Progenitor cell of endocrine pancreas (in vitro differentiated cells): ENCODE measurements at places on chromosomes 6 and 20.

DNA sequence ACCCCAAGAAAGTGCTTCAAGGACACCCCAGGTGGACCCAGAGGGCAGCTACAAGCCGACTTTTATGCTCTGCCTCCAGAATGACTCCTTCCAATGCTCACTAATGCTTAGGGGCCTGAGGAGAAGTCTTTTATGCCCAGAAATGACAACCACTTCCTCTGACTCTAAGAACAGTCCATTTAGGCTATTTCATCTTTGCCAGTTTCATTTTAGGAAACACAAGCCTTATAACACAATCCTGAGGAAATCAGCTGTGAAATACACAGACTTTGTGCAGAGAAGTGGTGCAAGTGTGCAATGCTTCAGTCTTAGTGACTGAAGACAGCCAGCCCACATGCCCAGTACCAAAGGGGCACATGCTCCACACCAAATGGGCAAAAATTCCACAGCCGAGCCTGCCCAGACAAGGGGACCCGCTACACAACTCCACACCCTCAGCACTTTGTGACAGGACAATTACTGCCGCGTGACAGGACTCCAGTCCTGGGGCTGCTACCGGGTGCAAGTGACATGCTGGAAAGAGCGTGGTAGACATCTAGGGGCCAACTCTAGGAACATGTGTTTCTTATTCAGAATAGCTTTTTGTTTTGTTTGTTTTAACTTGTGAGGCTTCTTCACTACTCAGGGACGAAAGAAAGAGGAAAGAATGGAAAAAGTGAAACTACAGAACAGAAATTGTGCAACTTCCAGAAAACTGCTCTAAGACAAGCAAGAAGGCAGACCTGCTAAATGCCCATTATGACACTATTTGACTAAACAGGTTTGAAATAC is 28.2 kb upstream of the PLAGL1 start:
- DNase-seq, result no peak

- DNase-seq, result no peak
Measured at GRCh38 chr6:83601119-83601518, 88.8 kb downstream of the PRSS35 start.

DNA sequence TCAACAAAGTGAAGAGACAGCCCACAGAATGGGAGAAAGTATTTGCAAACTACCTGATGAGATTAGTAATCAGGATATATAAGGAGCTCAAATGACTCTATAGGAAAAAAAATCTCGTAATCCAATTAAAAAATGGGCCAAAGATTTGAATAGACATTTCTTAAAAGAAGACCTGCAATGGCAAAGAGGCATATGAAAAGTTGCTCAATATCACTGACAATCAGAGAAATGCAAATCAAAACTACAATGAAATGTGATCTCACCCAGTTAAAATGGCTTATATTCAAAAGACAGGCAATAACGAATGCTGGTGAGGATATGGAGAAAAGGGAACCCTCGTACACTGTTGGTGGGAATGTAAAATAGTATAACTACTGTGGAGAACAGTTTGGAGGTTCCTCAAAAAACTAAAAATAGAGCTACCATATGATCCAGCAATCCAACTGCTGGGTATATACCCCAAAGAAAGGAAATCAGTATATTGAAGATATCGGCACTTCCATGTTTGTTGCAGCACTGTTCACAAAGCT is 65.0 kb downstream of the TOX2 start:
- DNase-seq, result no peak

DNA sequence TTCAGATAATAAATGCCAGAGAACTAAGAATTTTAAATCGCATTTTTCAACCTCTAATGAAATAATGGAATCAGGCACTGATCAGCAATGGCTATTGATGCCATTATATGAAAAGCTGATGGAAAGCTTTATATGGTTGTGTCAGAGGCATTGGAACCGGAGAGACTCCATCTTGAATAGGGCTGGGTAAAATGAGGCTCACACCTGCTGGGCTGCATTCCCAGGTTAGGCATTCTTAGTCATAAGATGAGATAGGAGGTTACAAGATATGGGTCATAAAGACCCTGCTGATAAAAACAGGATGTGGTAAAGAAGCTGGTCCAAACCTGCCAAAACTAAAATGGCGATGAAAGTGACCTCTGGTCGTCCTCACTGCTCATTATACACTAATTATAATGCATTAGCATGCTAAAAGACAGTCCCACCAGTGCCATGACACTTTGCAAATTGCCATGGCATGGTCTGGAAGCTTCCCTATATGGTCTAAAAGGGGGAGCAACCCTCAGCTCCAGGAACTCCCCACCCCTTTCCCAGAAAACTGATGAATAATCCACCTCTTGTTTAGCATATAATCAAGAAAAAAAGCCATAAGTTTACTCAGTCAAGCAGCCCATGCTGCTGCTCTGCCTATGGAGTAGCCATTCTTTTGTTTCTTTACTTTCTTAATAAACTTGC is 40.2 kb upstream of the CD83 start:
- DNase-seq, result no peak

GRCh38 chr6:86147859-86148258 is 505.2 kb upstream of the SYNCRIP start:
- DNase-seq, result no peak

- DNase-seq, result peak; percentile 14
Measured at GRCh38 chr6:110180228-110181008, at the start of gene CDC40. Gene CDC40, plus strand, starts transcription at chr6:110180427. Its CDS starts 18 bp downstream, at chr6:110180445.

DNA sequence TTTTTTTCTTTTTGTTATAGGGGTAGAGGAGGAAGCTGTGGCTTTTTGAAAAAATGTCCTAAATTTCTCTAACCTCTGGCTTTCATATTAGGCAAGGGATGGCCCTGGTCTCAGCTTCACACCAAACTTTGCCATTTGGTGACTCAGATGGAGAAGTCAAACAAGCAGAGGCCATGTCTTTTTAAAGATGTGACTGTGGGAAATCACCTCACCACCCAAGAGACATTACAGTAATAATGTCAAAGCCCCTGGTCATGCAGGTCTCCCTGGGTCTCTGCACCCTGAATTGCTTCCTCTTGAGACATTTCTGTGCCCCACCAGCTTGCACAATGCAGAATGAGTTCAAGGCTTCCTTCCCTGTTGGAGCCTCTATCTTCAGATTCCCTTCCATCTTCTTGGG is 39.5 kb upstream of the ADGRF5 start:
- no peak for DNase-seq

- DNase-seq, result no peak
Measured at GRCh38 chr6:71404145-71404966, 115.7 kb downstream of the OGFRL1 start.

GRCh38 chr6:21538186-21538798 is 55.3 kb upstream of the SOX4 start:
- DNase-seq, result no peak

GRCh38 chr6:5325173-5325572 is 63.9 kb downstream of the FARS2 start:
- no peak for DNase-seq

GRCh38 chr6:117264369-117264691 is 1.0 kb upstream of the VGLL2 start:
- DNase-seq, result no peak

DNA sequence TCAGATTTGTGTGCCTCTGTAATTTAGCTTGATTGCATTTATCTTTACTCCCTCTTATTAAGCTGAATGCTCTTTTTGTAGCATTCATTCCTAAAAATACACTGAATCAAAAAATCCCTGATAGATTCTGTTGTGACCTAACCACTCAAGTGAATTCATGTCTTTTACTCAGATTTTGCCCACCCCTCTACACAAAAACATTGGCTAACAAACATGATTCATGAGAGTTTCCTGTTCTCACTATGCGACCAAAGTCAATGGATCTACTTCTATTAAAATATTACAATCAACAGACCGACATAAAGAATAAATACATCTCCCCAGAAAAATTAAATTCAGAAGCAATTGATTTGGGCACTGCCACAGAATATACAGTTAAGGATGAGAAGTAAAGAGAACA is 99.5 kb upstream of the THEMIS start:
- DNase-seq, result no peak

DNA sequence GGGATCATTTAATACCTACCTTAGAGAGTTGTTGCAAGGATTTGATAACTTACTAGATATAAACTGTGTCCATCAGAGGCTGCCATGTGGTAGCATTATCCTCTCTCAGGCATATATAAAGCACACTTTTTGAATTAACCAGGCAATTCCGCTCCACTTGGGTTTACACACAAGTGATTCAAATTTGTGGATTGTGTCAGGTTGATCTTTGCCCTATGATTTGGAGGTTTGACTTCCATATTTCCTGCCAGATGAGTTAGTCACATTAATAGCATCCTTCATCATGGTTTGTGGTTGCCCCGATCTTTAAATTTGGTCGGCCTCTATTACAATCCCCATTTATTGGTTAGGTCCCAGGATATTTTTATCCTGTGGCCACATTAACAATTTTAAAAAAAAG is 44.8 kb upstream of the CTAGE9 start:
- DNase-seq, result no peak

GRCh38 chr6:69985180-69985579 is 118.8 kb downstream of the COL19A1 start:
- DNase-seq, result no peak

DNA sequence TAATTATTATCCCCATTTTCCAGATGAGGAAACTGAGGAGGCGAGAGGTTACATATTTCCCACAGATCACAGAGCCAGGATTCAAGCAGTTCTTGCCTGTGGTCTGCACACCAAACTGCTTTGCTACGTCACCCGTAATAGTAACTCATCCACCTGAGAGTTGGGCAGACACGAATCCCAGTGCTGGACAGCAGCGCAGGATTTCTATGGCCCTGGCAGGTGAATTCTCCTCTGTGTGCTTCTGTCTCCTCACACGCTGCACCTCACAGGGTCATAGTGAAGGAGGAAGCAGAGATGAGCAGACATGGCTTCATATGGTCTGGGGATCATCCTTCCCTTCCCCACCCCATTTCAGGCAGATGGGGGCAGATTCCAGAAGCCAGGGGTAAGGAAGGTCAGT is 127.0 kb upstream of the LRFN2 start:
- no peak for DNase-seq

DNA sequence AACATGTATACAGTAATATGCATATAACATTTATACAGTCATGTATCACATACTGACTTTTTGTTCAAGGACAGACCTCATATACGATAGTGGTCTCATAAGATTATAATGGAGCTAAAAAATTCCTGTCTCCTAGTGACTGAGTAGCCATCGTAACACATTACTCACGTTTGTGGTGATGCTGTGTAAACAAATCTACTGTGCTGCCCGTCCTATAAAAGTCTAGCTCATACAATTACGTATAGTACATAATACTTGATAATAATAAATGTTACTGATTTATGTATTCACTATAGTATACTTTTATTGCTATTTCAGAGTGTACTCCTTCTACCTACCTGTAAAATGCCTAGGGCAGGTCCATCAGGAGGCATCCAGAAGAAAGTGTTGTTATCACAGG is 17.4 kb downstream of the SERAC1 start:
- DNase-seq, result no peak

DNA sequence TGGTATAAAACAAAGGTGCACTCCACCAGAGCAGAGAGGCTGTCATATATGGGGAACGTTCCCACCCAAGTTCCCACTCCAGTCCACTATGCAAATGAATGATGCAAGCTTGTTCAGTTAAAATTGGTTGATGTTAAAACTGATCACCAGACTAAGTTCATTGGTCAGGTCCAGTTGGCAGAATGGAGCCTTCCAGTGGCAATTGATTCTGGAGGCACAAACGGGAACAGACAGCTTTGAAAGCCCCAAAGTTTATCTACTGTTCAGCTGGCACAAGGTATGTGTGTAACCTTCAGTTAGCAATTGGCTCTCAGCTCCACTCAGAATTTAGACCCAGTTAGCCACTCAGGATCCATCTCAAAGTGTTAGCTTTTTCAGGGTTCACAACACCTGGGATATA is 119.4 kb upstream of the CEP85L start:
- DNase-seq, result no peak

GRCh38 chr20:426566-426965 is 18.5 kb downstream of the RBCK1 start:
- DNase-seq, result no peak

DNA sequence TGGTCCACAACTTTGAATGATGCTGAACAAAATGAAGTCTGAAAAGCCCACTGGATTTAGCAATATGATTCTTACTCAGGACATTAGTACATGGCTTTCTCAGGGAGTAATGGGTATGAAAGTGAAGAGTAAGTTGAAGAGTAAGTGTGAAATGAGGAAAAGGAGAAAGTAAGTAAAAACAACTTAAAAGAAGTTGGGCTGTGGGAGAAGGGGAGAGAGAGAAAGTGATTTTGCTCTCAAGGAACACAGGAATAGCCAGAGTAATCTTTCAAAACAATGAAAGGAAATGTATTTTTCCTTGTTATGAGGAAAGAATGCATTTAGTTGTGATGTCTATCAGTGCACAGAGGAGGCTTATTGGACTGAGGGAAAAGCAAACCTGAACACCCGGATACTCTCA is 39.8 kb upstream of the NKAIN2 start:
- DNase-seq, result no peak

- no peak for DNase-seq
Measured at GRCh38 chr6:47655719-47656595, 42.4 kb upstream of the ADGRF4 start.

- DNase-seq, result no peak
Measured at GRCh38 chr6:88142297-88142668, 23.9 kb downstream of the CNR1 start.

DNA sequence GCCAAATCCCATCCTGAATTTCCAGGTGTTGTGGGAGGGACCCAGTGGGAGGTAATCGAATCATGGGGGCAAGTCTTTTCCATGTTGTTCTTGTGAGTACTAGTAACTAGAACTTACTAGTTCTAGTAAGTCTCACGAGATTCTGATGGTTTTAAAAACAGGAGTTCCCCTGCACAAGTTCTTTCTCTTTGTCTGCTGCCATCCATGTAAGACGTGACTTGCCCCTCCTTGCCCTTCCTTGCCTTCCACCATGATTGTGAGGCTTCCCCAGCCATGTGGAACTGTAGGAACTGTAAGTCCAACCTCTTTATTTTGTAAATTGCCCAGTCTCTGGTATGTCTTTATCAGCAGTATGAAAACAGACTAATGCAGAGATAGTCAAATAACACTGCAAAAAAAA is 122.7 kb upstream of the BEND6 start:
- no peak for DNase-seq

- no peak for DNase-seq
Measured at GRCh38 chr6:32151863-32152768, at the start of gene PRRT1. Gene PRRT1, minus strand, starts transcription at chr6:32151939. Its CDS starts 112 bp downstream, at chr6:32151827.

- DNase-seq, result no peak
Measured at GRCh38 chr6:14286144-14286543, 168.6 kb downstream of the CD83 start.

- no peak for DNase-seq
Measured at GRCh38 chr20:62980970-62981369, 25.8 kb downstream of the BHLHE23 start.

GRCh38 chr6:13411484-13411883 is 75.9 kb downstream of the GFOD1 start:
- no peak for DNase-seq

- no peak for DNase-seq
Measured at GRCh38 chr6:36805917-36806316, 33.3 kb downstream of the CPNE5 start.

- DNase-seq, result no peak
Measured at GRCh38 chr6:148973538-148974208, 226.8 kb downstream of the UST start.

- DNase-seq, result no peak
Measured at GRCh38 chr20:56656632-56657031, 27.5 kb downstream of the TFAP2C start.
